ENCODE measurements at places on chromosomes 2 and 18. TPM values are rescaled to one million over a fixed set of nuclear protein-coding genes. Genes with fewer than 3 reads are reported as not detected.

CNGA3 gene
- not detected for total RNA-seq

RND3 gene
- total RNA-seq: not detected

SLC5A7 gene
- not detected for total RNA-seq

ATP8B1 gene
- total RNA-seq: not detected

RNU2-63P gene
- 21.5 TPM for total RNA-seq

PJVK gene
- total RNA-seq: 2.3 TPM

ALPI gene
- total RNA-seq: not detected

NEUROD1 gene
- total RNA-seq: not detected

SATB2 gene
- 0.06 TPM for total RNA-seq

FEV gene
- not detected for total RNA-seq

All from activated naive CD8-positive, alpha-beta T cell treated with anti-CD3 and anti-CD28 coated beads, Interleukin-2, amount 10 ng/mL, durations not matched to agents 7 days and 5 days (primary cell).